PC-9 (cell line): ENCODE measurements at places on chromosomes 12 and 14. TPM values are rescaled to one million over a fixed set of nuclear protein-coding genes. Genes with fewer than 3 reads are reported as not detected.

ACVRL1 gene
- not detected in 2 replicates for total RNA-seq

TSPAN19 gene
- total RNA-seq, result not detected in 2 replicates

CYP46A1 gene
- not detected in 2 replicates for total RNA-seq

TPH2 gene
- not detected in 2 replicates for total RNA-seq

CCDC197 gene
- not detected in 2 replicates for total RNA-seq

AKAP5 gene
- total RNA-seq, result 0.60 and 0.72 TPM in 2 replicates

GDF3 gene
- total RNA-seq, result not detected in 2 replicates

GLT8D2 gene
- 0.31 and 1.2 TPM in 2 replicates for total RNA-seq

RND1 gene
- total RNA-seq, result 2.7 and 4.0 TPM in 2 replicates

CARMIL3 gene
- total RNA-seq, result not detected in 2 replicates

M6PR gene
- 237 and 266 TPM in 2 replicates for total RNA-seq

DNA sequence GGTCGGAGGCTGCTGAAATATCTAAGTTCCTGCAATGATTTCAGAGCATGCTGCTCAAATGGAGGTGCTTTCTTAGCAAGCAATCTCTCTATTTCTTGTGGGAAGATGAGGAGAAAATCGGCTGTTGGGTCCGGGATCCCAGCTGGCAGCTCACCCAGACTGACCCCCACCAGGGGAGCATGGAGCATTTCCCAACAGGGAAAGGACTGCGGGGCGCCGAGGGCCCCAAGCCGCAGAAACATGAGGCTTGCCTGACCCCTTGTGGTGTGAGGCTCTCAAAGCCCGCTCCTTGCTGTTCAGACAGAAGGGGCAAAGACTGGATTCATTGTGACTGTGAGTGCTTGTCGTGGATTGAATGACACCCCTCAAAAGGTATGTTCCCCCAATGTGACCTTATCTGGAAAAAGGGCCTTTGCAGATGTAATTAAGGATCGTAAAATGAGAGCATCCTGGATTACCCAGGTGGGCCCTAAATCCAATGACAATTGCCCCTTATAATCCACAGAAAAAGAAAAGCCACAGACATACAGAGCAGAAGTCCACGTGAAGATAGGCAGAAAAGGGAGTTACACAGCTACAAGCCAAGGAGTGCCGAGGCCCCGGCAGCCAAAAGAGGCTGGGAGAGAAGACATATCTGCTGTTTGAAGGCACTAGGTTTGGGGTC is 116.3 kb upstream of the VASH1 start:
- H3K4me3 ChIP-seq, result no peak overlapping the region
- H3K27me3 ChIP-seq, result peaks cover 89% of the 10 kb centered on the region
- no peaks in the 10 kb centered on the region for H3K36me3 ChIP-seq
- no peaks in the 10 kb centered on the region for H3K4me1 ChIP-seq
- H3K27ac ChIP-seq, result no peak overlapping the region
- peak; percentile 52 for DNase-seq

DNA sequence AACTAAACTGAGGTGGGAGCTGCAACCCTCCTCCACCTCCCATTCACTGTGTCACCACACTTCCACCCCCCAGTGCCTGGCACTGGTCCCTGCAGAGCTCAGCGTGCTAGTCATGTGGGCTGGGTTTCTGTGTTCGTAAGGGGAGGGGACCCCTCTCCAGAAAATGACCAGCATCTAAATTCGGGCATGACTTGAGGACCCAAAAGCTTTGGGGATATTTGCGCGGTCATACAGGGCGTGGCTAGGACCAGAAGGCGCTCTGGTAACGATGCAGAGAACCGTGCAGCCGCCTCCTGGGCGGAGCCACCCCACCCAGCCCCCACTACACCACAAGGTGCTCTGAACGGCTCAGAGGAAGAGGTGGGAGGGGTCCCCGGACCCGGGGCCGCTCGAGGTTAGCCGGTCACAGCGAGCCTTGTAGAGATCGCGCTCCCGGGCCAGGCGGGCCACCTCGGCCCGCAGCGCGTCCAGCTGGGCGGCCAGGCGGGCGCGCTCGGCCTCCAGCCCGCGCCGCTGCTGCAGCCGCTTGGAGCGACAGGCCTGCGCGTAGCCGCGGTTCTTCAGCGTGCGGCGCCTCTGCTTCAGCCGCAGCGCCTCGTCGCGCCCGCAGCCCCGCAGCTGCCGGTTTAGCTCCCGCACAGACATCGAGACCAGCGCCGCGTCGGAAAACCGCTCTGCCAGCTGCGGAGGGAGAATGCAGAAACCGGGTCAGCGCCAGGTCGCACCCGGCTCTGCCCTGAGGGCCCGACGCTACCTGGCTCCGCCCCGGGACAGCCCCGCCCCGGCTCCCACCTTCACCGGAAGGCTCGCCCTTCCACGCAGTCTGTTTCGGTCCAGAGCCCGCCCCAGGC is 9.8 kb downstream of the CPNE6 start:
- H3K4me1 ChIP-seq, result peaks cover 10% of the 10 kb centered on the region; the same call in 1 of the 2 replicates
- DNase-seq, result no peak
- no peaks in the 10 kb centered on the region for H3K27me3 ChIP-seq
- H3K36me3 ChIP-seq, result no peaks in the 10 kb centered on the region
- no peak overlapping the region for H3K27ac ChIP-seq

GRCh38 chr12:50641566-50641965 is 122.3 kb upstream of the ATF1 start:
- H3K4me1 ChIP-seq, result peaks cover 43% of the 10 kb centered on the region
- peak overlapping the region; percentile 75 for H3K27ac ChIP-seq
- H3K4me3 ChIP-seq, result no peak overlapping the region
- no peaks in the 10 kb centered on the region for H3K27me3 ChIP-seq
- H3K36me3 ChIP-seq, result 0 out of 2 replicates have a peak, but pooled peaks cover 6% of the 10 kb centered on the region

DNA sequence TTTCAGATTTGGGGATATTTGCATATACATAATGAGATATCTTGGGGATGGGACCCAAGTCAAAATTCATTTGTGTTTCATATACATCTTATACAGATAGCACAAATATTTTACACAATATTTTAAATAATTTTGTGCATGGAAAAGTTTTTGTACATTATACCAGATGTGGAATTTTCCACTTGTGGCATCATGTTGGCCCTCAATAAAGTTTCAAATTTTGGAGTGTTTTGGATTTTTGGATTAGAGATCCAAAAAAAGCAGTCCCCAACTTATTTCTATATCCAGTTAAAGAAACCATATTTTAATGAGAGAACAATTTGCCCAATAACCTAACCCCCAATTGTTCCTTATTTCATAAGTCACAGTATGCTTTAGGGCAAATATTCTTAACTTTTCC is 4.5 kb downstream of the GNPNAT1 start:
- peaks cover 19% of the 10 kb centered on the region; the same call in 1 of the 2 replicates for H3K36me3 ChIP-seq
- H3K27ac ChIP-seq, result no peak overlapping the region
- H3K4me3 ChIP-seq, result no peak overlapping the region
- H3K27me3 ChIP-seq, result no peaks in the 10 kb centered on the region
- DNase-seq, result no peak

- H3K36me3 ChIP-seq, result no peaks in the 10 kb centered on the region
- no peak overlapping the region for H3K27ac ChIP-seq
- H3K4me3 ChIP-seq, result no peak overlapping the region
- peaks cover 25% of the 10 kb centered on the region for H3K4me1 ChIP-seq
- no peaks in the 10 kb centered on the region for H3K27me3 ChIP-seq
Observed at GRCh38 chr12:109542876-109543275, 30.4 kb downstream of the MMAB start.

- H3K27ac ChIP-seq, result no peak overlapping the region
- peaks cover 38% of the 10 kb centered on the region for H3K27me3 ChIP-seq
- DNase-seq, result no peak
- no peaks in the 10 kb centered on the region for H3K36me3 ChIP-seq
Observed at GRCh38 chr14:100907240-100907639, 3.7 kb upstream of the RTL1 start.

DNA sequence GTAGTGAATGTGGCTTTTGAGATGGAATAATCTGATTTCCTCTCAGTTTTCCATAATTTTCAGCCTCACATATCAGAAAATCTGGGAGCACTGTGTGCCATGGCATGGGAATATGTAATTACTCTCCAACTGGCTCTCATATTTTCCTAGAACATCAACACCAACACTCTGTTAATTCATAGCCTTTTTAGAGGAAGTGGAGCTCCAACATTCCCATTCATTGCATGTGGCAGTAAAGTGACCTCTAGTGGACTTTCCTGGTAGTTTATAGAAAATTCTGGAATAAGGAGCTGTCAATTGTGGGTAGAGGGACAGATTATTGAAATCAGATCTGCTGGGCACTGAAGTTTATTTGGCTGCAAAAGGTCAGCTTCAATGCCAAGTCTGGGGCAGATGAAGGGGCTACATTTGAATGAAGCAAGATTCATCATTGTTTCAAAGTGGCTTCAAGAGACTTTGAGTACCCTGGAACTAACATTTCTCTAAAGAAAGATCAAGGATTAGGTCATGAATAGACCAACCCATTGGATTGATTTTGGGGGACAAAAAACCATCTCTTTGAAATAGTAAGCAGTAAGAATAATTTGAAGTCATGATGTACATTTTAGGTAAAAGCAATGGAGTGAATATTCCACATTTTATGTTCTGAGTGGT is 23.6 kb upstream of the USP44 start:
- H3K4me1 ChIP-seq, result no peaks in the 10 kb centered on the region
- peak; percentile 4 for DNase-seq
- no peaks in the 10 kb centered on the region for H3K27me3 ChIP-seq
- no peak overlapping the region for H3K27ac ChIP-seq
- H3K4me3 ChIP-seq, result no peak overlapping the region
- H3K36me3 ChIP-seq, result no peaks in the 10 kb centered on the region

- no peak within 1 kb of the TSS for H3K27ac ChIP-seq
- no peaks in the 10 kb centered on the region for H3K36me3 ChIP-seq
- no peak for DNase-seq
- no peaks in the 10 kb centered on the region for H3K4me1 ChIP-seq
Observed at GRCh38 chr14:32329146-32329545, at the start of gene AKAP6. Gene AKAP6, plus strand, starts transcription at chr14:32329298. Its CDS starts 104,196 bp downstream, at chr14:32433494.

DNA sequence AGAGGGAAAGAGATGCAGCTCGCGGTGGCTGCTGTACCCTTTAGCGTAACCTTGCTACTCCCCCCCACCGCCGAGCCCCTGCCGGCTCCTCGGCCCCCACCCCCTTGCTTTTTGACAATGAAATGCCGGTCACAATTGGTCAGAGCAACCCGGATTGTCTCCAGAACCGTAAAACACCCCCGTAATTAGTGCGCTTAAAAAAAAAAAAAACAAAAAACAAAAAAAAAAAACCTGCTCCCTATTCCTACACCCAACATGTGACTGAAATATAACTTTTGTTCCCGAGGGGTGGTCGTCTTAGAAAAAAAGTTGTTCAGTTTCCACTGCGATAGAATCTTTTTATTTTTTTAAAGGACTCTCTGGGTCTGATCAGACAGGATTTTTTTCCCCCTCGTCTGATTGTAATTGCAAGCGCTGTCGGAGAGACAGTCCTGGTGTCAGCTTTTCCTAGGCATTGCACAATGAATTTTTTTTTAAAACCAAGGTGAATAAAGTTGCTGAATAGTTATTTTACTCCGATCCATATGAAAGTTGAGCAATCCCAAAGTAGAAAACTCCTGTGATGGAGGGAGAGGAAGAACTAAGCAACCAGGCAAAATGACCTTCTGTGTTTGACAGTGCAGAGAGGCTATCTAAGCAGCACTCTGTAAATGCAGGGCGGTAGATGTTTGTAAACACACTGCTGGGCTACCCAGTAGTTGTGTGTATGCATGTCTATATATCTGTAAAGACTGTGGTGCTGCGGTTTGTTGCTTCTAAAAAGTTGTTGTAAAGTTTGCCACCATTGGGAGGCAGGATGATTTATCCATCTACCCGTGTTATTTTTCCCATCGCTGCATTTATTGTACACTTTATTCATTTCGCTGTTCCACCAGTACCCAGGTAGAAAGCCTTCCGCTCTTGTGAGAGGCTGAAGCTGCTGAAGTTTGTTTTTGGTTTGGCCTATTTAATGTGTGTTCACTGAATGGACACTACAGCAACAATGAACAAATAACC is 1.1 kb downstream of the ETV6 start:
- H3K4me3 ChIP-seq, result peak overlapping the region; percentile 85
- no peak for DNase-seq
- peaks cover 30% of the 10 kb centered on the region for H3K4me1 ChIP-seq

DNA sequence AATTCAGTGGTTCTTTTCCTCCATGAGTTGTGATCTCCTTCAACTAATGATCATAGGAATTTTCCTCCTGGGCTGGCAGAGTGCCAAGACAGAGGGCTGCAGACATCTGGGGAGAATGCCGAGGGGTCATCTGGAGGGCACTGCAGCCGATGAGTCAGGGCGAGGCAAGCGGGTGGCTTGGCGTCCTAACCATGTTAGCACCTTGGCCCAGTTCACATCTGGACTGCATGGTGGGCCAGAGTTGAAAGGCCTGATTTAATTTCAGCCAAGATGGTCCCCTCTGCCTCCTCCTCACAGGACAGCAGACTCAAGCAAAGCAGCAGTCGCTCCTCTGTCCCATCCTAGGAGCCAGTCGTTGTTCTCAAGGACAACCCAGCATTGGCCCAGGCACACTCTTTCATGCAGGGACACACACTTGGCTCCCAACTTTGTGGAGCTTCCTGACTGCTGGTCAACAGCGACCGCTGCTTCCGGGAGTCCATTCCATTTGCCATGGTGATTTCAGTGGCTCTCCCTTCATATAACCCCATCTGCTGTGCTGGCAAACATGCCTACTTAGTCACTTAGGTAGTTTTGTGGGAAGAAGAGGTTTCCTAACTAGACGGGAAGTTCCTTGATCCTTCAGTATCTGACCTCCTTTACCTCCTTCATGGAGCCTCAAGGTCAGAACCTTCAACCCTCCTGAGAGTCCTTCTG is 161.8 kb downstream of the TTC8 start:
- H3K27me3 ChIP-seq, result no peaks in the 10 kb centered on the region
- peaks cover 30% of the 10 kb centered on the region for H3K4me1 ChIP-seq
- no peak for DNase-seq
- peak overlapping the region; percentile 74 for H3K27ac ChIP-seq
- no peak overlapping the region for H3K4me3 ChIP-seq

DNA sequence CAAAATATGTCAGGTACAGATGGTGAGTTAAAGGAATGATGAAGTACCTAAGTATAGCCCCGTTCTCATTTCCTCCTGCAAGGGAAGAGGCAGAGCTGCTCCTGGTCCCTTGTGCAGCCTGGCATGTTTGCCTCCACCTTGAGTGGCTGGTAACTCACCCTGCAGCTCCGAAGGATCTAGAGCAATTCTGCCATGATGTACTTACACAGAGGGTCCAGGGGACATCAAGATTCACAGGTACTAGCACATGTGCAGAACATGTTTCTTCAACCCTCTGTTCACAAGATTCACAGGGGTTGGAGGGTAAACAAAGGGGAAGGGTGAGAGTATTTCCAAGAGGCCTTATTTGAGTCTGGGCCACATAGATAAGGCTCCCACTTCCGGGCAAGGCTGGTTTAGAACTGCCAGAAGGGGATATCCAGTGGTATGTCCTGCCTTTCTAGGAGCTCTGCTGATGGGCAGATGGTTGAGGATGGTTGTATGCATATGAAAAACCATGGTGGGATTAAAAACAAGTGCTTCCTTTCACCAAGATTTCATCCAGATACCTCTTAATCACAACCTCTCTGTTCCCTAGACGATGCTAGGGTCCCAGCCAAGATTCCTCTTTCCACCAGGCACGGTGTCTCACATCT is 7.7 kb downstream of the DCTN2 start:
- H3K27ac ChIP-seq, result no peak overlapping the region
- H3K4me3 ChIP-seq, result no peak overlapping the region
- no peaks in the 10 kb centered on the region for H3K27me3 ChIP-seq

- H3K27ac ChIP-seq, result no peak overlapping the region
- no peaks in the 10 kb centered on the region for H3K36me3 ChIP-seq
- no peak for DNase-seq
- no peaks in the 10 kb centered on the region for H3K4me1 ChIP-seq
- no peak overlapping the region for H3K4me3 ChIP-seq
Observed at GRCh38 chr14:104150136-104151025, 12.0 kb downstream of the KIF26A start.

- no peaks in the 10 kb centered on the region for H3K27me3 ChIP-seq
- H3K27ac ChIP-seq, result no peak overlapping the region
- H3K4me3 ChIP-seq, result no peak overlapping the region
Observed at GRCh38 chr12:79657136-79657535, 33.6 kb downstream of the PAWR start.
